ENCODE measurements at places on chromosomes 6 and 20.

DNA sequence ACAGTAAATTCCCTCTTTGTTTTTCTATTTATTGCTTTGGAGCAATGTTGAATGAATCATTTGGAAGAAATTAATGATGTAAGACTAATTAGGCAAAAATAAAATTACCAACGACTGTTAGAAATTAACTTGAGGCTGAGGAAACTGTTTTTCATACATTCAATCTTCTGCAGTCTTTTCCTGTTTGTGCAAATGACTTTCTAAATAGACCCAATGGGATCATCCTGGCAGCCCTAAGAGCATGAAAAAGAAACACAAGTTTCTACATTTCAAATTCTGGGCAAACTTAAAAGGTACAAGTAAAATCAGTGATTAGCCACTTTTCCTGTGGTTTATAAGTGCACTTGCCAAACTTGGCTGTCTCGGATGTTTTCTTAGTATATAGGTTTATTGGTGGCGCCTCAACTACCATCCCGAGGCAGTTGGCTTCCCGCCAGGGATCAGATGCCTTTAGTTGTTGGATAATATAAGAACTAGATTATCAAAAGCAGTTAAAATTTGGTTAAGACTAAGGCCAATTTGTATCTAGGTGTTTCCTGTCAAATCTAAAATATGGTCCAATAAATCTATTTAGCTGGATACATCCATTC, 181.2 kb downstream of the ISM1 start:
- DNase-seq, result no peak

GRCh38 chr6:104768906-104769305, 90.8 kb downstream of the HACE1 start:
- no peak for DNase-seq

DNA sequence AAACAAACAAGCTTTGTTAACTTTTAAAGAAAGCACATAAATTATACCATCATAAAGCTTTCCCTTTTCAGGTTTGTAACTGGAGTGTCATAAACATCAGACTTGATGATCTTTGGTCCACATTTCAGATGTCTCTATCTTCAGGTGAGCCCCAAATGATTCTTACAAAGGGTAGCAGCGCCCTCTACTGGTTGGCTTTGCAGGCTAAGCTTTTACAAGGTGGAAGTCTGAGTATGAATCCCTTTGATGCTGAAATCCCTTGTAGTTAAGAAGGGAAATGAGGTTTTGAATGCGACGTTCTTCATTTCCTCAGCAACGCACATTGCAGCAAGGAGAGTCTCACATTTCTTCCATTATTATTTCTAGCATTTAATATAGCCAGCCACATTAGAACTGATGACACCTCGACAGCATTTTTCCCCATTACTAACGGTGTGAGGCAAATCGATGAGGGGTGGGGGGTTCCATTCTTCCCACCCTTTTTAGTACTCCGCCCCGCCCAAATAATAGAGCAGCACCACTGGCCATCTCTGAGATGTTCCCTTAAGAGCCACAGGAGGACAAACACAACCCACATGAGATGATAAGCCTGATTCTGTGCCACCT, 126.3 kb upstream of the NT5E start:
- peak; percentile 67 for DNase-seq

- DNase-seq, result peak; percentile 39
Observed at GRCh38 chr6:125787791-125788190, 3.0 kb upstream of the NCOA7 start.

DNA sequence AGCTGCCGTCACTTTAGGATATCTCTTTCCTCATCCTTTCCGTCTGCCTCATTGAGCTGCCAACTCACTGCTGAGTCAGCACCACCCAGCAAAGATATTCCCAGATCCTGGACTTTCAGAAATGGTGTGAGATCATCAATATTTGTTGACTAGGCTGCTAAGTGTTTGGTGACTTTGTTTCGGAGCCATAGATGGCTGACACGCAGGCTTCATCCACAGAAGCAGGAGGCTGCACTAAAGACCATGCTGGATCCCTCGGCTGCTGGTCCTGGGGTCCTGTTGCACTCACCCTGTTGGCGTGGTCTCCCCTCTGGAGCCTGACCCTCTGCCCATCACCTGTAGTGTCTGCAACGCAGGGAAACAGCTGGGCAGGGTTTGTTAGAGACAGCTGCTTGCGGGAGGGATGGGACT, 96.5 kb downstream of the ERMARD start:
- no peak for DNase-seq

DNA sequence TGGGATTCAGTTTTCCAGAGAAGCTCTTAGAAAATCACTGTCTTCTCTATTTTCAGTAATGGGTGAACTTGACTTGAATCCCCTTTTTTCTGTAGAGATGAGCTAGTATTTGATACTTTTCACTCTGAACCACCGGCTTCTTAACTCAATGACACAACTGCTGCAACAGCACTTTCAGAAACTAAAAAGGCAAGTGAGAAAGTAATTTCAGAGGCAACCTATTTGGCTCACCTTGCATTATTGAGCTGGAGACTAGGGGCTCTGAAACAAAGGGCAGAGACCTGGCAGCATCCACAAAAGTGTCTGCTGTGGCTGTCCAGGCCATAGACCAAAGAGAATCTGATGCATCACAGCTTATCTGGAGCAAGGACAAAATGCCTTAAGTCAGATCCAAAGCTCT, 289.8 kb upstream of the IRAK1BP1 start:
- no peak for DNase-seq

- no peak for DNase-seq
Observed at GRCh38 chr6:10779076-10779475, 31.5 kb downstream of the TMEM14B start.

GRCh38 chr6:23754197-23754596, 371.8 kb upstream of the NRSN1 start:
- DNase-seq, result no peak

GRCh38 chr6:39407446-39407993, 85.0 kb upstream of the KCNK16 start:
- DNase-seq, result no peak

GRCh38 chr6:2111162-2111677, 134.2 kb downstream of the GMDS start:
- peak; percentile 89 for DNase-seq

- DNase-seq, result no peak
Observed at GRCh38 chr6:67680297-67680932, 954.7 kb upstream of the ADGRB3 start.
